ENCODE measurements at places on chromosomes 7 and 10. TPM values are rescaled to one million over a fixed set of nuclear protein-coding genes. Genes with fewer than 3 reads are reported as not detected.

DNA sequence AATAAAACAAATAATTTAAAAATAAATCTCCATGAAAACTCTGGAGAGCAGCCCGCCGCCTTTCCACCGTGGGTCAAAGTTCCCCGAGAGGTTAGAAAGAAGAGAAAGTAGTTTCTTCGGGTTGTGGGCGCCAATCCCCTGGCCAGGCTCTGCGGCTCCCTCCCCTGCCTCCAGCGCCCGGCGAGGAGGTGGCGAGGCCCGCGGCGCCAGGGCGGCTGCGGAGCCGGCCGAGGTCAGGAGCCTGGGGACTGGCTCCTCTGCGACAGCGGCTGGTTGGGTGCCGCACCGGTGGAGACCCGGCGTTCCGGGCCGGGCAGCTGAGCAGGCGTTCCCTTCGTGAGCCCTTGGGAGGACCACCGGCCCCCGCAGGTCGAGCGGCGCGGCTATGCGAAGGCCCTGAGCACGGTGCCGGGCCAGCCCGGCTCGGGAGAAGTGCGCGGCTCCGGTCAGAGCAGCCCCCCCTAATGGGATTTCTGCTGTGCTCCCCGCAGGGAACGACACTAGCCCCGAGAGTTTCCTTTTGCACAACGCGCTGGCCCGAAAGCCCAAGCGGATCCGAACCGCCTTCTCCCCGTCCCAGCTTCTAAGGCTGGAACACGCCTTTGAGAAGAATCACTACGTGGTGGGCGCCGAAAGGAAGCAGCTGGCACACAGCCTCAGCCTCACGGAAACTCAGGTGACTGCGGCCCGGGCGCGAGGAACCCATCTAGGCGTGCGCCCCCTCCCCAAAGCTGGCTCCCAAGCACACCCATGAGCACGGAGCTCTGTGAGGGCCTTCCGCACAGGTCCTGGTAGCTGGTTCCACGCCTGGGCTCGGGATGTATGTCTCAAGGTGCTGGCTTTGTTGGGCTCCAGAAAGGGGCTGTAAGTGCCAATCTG, 2.8 kb downstream of the EMX2 start:
- peaks cover 82% of the 10 kb centered on the region for H3K27me3 ChIP-seq
- no peak for DNase-seq
- no peaks in the 10 kb centered on the region for H3K36me3 ChIP-seq
- H3K4me1 ChIP-seq = peaks cover 15% of the 10 kb centered on the region

DNA sequence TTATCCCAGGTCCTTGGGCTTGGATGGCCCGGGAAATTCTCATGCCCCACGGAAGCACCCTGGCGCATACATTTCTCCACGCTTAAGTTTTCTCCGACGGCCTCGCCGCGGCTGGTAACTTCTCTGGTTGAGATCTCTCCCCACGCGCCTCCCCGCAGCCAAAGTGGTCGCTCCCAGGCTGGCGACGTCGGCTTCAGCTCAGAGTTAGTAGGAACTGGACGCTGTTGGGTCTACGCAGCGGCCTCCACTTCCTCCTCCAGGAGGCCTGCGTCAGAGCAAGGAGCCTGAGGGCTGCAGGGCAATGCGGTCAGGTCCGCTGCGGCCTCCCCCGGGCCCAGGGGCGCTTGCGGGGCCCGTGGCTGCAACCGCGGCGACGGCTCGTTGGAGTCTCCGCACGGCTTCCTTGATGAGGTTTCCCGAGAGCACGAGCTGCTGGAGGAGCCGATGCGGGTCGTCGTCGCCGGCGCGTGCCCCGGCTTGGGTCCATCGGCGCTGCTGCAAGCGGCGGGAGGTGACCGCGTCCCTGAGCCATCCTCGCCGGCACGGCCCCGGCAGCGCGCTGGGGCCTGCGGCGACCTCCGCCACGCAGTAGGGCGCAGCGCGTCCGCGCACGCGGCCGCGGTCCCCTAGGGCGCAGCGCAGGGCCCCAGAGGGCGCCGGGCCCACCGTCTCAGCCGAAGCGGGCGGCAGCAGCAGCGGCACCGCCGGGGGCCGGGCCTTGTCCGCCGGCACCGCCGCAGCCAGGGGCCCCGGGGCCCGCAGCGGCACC, 744 bp downstream of the FRAT2 start:
- H3K36me3 ChIP-seq = peaks cover 23% of the 10 kb centered on the region
- peaks cover 41% of the 10 kb centered on the region for H3K4me1 ChIP-seq

KEL gene
- total RNA-seq = 1.1 TPM

DNA sequence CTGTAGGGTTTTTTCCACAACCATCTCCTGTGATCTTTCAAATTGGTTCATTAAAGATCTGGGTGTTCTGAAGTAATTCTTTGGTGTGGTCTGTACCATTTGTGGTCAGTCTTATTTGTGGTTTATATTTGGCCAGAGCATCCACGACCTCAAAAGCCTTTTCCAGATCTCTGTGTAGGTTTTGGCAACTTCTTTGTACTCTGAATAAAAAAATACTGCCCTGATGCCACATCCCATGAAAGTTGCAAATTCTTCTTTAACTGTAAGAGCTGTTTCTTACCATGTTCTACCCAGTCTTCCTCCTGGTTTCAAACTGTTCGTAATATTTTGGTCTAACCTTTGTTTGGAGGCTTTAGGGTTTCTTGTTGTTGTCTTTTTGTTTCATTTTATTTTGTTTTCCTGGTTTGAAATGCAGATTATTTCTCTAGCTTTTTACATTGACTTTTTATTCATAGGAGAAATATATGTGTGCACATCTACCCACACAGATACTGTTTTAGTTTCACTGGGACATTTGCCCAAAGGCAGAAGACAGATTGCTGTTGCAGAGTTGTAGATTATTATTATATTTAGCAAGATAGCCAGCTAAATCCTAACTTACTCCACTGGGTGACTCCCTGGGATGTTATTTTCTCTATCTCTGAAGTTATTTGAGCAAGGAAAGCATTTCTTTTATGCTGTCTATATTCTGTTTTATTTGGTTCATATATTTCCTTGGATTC, 123.2 kb upstream of the SAMD8 start:
- H3K4me1 ChIP-seq = peaks cover 16% of the 10 kb centered on the region
- DNase-seq = no peak
- H3K27ac ChIP-seq = no peak overlapping the region
- no peak overlapping the region for H3K4me3 ChIP-seq
- H3K27me3 ChIP-seq = no peaks in the 10 kb centered on the region

DNA sequence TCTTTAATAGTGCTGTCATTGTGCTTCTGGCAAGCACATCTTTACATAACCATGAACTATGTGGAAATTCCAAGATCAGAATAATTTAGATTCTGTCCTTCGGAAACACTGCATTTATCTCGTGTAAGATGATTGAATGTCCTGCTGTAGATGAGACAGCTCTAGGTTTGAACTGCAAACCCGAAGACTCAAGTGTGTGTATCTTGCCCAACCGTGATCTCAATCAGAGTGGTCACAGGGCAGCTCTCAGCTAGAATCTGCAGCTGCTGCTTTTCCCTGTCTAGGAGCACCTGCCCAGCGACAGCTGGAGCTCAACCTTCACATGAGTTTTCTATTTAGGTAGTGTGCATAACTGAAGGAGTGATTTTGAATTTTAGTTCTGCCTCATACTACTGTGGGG, 17.5 kb upstream of the KIF20B start:
- H3K36me3 ChIP-seq = no peaks in the 10 kb centered on the region
- H3K27me3 ChIP-seq = peaks cover 28% of the 10 kb centered on the region
- no peak overlapping the region for H3K4me3 ChIP-seq
- DNase-seq = no peak
- H3K4me1 ChIP-seq = peaks cover 3% of the 10 kb centered on the region

Measured in activated CD4-positive, alpha-beta memory T cell treated with anti-CD3 and anti-CD28 coated beads, Interleukin-2, amount 10 ng/mL, durations not matched to agents 7 days and 5 days (primary cell).